ENCODE measurements at places on chromosomes 13 and 19.
A peak's percentile ranks its signal among the peaks of the same experiment; 100 is the strongest.

GRCh38 chr13:24716446-24716845 is 36.2 kb downstream of the ATP12A start:
- no peak for DNase-seq

- peak; percentile 57 for DNase-seq
Measured at GRCh38 chr13:38308736-38309135, 40.9 kb upstream of the UFM1 start.

- peak; percentile 56 for DNase-seq
Measured at GRCh38 chr13:35191883-35192282, 249.8 kb downstream of the NBEA start.

- DNase-seq: no peak
Measured at GRCh38 chr19:51530616-51531015, 854 bp downstream of the SIGLEC6 start.
